Activated naive CD4-positive, alpha-beta T cell (primary cell): ENCODE measurements at places on chromosomes 2 and 18.

- DNase-seq = no peak
Measured at GRCh38 chr18:13549880-13550232, 176.5 kb downstream of the FAM210A start.

GRCh38 chr2:18883616-18884456 lies 294.5 kb upstream of the NT5C1B start:
- no peak for DNase-seq

DNA sequence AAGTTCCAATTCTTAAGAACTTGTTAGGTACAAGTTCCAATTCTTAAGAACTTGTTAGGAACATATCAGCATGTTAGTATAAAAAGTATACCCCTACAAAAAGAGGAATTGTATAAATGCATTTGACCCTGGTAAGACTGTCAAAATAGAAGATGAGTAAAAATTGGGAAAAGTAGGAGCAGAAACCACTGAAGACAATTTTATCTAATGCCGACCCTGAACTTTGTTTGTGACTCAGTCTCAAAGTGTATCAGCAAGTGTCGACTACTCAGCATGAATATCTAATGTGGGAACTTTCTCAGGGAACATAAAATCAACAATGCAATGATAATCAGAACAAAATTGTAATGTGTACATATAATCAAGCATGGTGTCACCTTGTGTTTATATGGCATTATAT lies 583 bp upstream of the CD226 start:
- DNase-seq = no peak

- DNase-seq = no peak
Measured at GRCh38 chr2:144603334-144603733, 83.4 kb upstream of the ZEB2 start.

DNA sequence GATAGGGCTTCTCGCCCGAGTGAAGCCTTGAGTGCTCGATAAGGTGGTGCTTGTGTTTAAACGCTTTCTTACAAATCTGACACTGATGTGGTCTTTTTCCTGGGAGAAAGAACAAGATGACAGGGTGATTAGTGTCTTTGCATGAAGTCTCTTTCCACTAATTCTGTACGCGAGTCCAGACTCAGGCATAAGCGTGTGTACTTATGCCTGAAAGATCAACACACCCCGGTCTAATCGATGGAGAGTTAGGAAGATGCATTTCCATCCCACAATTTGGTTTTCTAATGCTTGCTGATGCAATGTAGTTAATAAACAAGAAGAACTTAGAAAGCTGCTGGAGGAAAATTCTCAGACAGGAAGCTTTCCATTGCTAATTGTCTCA lies 130.0 kb downstream of the ZEB2 start:
- DNase-seq = no peak

DNA sequence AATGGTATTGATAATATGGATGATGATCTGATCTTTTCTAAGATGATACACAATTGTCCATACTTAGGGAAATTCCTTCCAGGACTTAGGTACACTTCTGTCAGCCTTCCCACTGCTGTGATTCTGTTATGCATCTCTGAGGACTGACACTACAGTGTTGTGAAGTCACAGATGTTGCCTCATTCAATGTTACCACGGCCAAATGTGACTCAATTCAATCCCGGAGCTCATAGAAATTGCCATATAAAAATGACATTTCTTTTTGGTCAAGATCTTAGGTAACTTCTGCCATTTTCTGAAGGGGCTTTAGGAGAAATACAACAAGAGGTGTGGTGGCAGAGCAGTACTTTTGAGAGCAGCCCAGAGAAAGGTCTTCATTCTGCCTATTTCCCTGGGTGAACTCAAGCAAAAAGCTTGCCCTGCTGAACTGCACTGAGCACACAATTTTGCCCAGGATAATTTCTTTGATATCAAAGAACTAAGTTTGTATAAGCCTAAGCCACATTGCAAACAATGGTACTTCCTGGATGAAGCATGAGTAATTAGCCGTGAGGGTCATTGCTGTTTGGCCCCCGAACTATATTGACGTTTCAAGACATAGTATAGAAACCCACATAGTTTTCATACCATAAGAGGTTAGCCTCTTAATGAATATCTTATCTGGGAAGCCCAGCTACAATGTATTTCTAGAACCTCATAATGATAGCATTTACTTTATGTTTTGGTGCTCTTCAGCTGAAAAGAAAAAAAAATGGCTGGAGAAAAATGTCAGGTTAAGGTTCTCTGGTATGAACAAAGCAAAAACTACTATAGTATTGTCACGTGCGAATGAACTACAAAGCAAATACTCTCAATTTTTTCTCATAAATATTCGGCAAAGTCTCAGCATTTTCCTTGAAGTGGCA lies 437.4 kb downstream of the MEIS1 start:
- no peak for DNase-seq

- DNase-seq = no peak
Measured at GRCh38 chr2:207930747-207931146, 94.6 kb downstream of the PLEKHM3 start.

- DNase-seq = no peak
Measured at GRCh38 chr2:67867735-67868134, 195.1 kb downstream of the C1D start.

DNA sequence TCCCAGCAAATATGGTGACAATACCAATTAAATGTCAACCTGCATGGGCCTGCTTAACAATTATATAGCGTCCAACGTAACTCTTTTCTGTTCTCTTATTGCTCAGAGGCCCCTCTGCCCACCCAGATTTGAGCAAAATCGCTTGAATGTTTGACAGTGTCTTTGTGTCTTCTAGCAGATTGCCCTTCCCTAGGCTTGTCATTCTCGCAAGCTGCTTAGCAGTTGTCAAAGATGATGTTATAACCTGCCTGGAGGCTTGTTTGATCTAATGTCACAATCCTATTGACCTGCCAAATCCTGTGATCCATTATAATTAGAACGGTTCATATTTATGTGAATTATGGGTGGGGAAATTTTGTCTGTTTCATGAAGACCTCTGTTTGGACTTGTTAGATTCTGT lies 108.8 kb downstream of the FARSB start:
- DNase-seq = no peak

- no peak for DNase-seq
Measured at GRCh38 chr2:239177325-239177724, 223.5 kb downstream of the HDAC4 start.

DNA sequence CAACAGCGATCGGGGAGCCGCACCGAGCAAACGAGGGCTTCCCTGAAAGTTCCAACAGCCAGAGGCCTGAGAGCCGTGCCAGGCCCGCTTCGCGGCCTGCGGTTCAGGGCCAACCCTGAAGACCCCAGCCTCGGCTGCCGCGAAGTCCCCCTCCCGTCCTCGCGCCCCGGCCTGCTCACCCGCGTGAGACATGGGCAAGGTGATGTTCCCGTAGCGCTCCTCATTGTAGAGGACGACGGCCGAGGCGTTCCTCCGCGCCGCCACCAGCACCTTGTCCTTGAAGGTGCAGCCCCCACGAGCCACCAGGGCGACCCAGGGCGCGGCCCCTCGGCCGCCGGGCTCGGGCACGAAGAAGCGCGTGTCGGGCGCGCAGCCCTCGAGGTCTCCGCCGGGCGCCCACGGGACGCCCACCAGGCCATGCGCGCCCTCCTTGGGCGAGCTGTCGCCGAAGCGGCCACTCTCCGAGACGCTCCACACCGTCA lies 510 bp downstream of the RNF149 start:
- no peak for DNase-seq
